ENCODE measurements at places on chromosomes 6 and 20. TPM values are rescaled to one million over a fixed set of nuclear protein-coding genes. Genes with fewer than 3 reads are reported as not detected.

Gene RAE1
- 63.4 TPM for total RNA-seq

Gene VSX1
- total RNA-seq = not detected

Gene STAU1
- 73.5 TPM for total RNA-seq

Gene HLA-DRA
- total RNA-seq = 14.0 TPM

- DNase-seq = no peak
These were observed 91.8 kb upstream of the AGPAT4 start for GRCh38 chr6:161365633-161366032.

DNA sequence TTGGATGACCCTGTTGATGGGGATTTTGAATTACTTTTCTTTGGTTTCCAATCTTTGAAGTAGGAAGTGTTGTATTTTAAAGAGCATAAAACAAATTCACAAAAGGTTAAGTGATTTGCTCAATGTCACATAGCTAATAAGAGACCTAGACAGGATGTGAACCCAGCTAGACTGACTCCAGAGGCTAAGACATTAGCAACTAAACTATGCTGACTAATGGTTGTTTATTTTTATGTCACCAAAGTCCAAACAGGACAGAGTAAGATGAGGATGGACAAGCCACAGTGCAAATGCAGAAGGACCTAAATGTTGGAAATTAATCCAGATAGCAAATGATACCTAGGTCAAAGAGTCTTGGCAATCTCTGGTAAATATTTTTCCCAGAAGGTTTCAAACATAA lies 38.0 kb downstream of the OGFRL1 start:
- DNase-seq = no peak

DNA sequence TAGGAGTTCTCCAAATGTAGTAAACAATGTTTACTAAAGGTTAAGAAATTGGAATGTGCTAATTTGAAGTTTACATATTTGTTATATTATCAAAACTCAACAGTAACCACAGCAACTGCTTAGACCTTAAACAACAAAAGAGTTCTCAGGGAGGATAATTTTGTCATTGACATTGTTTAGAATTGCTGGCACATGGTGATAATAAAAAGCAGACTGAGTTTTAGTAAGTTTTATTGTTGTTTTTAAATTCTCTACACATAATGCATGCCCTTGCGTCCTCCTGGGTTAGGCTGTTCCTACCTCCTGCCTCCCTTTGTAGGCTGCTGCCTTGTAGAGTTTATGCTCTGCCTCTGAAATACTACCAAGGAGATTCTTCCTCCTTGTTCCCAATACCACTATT lies 28.7 kb downstream of the LAMA4 start:
- no peak for DNase-seq

- no peak for DNase-seq
These were observed 778.5 kb downstream of the MAFB start for GRCh38 chr20:39910536-39910935.

DNA sequence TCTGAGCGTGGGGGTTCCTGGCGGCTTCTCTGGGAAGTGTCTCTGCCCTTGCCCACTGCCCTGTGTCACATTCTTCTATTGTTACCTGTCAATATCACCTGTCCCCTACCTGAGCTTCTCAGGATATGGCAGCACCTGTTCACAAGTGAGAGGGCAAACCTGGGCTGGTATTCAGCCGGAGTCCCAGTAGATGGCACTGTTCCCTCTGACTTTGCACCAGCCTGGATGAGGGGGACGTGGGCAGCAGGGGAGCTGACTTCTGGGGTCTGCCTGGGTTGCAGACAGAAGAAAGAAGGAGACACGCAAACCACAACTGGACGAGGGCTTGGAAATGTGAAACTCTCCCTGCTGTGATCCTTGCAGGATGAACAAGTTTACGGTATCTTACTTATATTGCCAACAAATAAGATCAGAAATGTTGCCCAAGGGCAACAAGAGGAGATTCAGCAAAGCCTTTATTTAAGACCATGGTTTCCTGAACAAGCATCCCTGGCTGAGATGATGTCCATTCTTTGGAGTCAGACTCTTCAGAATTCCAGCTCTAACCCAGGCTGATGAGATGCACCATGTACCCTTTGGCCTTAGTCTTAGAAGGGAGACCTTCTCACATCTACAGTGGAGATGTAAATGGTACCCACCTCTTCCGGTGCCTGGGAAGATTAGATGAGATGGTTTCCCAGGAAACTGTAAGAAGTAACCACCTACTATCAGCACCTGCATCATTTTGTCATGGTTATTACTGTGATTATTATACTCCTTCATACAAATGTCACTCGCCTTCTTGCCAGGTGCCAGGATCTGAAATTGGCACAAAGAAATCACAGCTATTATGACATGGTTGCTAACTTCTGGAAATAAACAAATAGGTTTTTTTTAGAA lies 400.0 kb upstream of the CDH4 start:
- no peak for DNase-seq

- DNase-seq = peak; percentile 96
These were observed 814 bp upstream of the HSP90AB1 start for GRCh38 chr6:44245912-44246662.

GRCh38 chr20:19304886-19305415 lies 92.5 kb downstream of the SLC24A3 start:
- no peak for DNase-seq

DNA sequence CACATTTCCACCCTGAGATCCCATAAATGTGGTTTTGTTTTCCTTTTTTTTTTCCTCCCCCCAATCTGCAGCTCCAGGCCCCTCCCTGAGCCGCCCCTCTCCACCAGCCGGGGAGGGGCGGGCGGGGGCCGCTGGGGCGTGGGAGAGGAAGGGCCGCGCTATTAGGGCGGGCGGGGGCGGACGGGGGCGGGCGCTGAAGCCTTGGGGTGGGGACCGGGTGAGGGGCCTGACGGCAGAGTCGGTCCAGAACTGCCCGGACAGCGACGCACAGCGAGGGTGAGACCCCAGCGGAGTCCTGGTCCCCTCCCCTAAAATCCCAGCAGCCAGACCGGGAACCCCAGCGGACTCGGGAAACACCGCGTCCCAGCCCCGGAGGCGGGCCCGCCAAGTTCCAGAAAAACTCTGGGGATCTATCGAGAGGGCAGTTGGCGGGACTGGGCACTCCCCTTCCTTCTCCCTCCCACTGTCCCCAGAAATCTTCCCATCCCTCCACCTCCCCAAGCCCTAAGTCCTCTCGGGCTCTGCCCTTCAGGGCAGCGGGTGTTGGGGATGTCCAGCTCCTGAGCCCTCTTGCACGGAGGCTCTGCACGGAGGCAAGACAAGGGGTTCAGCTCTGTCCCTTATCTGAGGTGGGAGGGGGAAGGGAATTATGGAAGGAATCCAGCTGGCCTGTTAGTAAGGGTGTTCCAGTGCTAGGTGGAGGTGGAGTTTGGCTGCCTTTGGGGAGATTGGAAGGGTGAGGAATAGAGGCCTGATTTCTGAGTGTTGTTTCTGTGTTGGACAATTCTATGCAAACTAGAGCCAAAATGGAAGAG lies at the start of gene PRICKLE4:
TSS of gene PRICKLE4 (plus strand) at position 232 of the 815 bp plus-strand sequence. CDS start 2,692 bp downstream, outside the sequence.
- no peak for DNase-seq

All from activated CD4-positive, alpha-beta T cell treated with anti-CD3 and anti-CD28 coated beads, Interleukin-2, amount 10 ng/mL, durations not matched to agents 24 days and 14 days (primary cell).